Osteocyte (in vitro differentiated cells): ENCODE measurements at places on chromosomes 3 and 15. TPM values are rescaled to one million over a fixed set of nuclear protein-coding genes. Genes with fewer than 3 reads are reported as not detected.
A peak's percentile ranks its signal among the peaks of the same experiment; 100 is the strongest.

GRCh38 chr15:85742186-85742821 lies 52.4 kb downstream of the KLHL25 start:
- peaks cover 38% of the 10 kb centered on the region for H3K4me1 ChIP-seq
- peaks cover 50% of the 10 kb centered on the region for H3K36me3 ChIP-seq
- peak; percentile 87 for DNase-seq
- H3K4me3 ChIP-seq: no peak overlapping the region
- peak overlapping the region; percentile 84 for H3K27ac ChIP-seq
- H3K27me3 ChIP-seq: no peaks in the 10 kb centered on the region

GRCh38 chr3:195101001-195101583 lies 169.9 kb downstream of the XXYLT1 start:
- DNase-seq: no peak
- H3K27ac ChIP-seq: no peak overlapping the region
- no peak overlapping the region for H3K4me3 ChIP-seq
- no peaks in the 10 kb centered on the region for H3K36me3 ChIP-seq
- peaks cover 39% of the 10 kb centered on the region for H3K4me1 ChIP-seq

GRCh38 chr3:178736300-178736699 lies 200.1 kb downstream of the KCNMB2 start:
- H3K27ac ChIP-seq: no peak overlapping the region
- no peaks in the 10 kb centered on the region for H3K36me3 ChIP-seq
- DNase-seq: no peak
- H3K27me3 ChIP-seq: peaks cover 5% of the 10 kb centered on the region

GRCh38 chr3:193637831-193638230 lies 44.8 kb downstream of the OPA1 start:
- no peaks in the 10 kb centered on the region for H3K27me3 ChIP-seq
- DNase-seq: no peak
- H3K4me3 ChIP-seq: no peak overlapping the region

- peaks cover 46% of the 10 kb centered on the region for H3K27me3 ChIP-seq
- no peak overlapping the region for H3K27ac ChIP-seq
- H3K36me3 ChIP-seq: no peaks in the 10 kb centered on the region
- DNase-seq: no peak
- H3K4me3 ChIP-seq: no peak overlapping the region
Observed at GRCh38 chr3:100635273-100635701, 25.9 kb downstream of the ADGRG7 start.

- peaks cover 56% of the 10 kb centered on the region for H3K27me3 ChIP-seq
- no peak overlapping the region for H3K4me3 ChIP-seq
- no peaks in the 10 kb centered on the region for H3K36me3 ChIP-seq
- no peak overlapping the region for H3K27ac ChIP-seq
- no peaks in the 10 kb centered on the region for H3K4me1 ChIP-seq
Observed at GRCh38 chr15:89346516-89347231, 12.1 kb upstream of the POLG start.

TRPC1 gene
- 16.6 and 18.6 TPM in 2 replicates for total RNA-seq
